ENCODE measurements at places on chromosomes 3 and 15.

DNA sequence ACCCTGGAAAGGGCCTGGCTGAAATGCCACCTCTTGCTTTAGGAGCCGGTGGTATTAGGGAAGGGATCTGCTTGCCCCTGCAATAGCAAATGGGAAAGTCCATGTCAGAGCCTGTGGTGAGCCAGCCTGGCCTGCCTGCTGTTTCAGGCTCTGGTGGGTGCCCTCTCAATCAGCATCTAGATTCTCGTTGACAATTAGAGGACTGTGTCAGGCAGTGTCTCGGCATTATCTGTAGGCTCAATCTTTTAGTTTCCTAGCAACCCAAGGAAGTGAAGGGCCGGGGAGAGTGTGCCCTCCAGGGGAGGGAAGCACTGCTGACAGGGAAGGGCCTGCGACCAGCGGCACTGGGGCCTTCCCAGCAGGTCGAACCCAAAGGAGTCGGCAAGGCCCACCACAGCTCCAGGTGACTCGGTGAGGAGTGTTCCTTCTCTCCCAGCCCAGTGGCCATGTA, 42.1 kb downstream of the TLE3 start:
- no peak for DNase-seq

DNA sequence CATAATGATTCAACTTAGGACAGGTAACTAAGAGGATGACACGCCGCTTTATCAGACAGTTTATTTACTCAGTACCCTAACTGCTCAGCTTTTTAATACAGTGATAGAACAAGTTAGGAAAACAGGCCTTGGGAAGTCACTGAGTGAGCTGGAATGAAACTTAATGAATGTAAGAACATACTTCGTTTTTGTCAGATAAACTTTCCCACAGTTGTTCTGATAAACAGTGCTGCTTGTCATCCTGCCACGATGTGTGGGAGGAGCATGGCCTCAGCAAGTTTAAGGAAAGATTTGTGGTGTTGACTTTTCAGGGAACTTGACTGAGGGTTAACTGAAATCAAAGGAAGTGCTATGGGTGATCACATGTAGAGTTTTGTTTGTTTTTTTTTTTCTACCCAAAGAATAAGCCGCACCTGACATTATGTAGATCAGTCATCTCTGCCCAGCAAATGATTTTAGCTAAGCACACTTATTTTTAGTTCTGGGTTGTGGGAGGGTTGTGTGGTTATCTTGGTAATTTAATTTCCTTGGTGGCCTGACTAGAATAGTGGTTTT, 5.6 kb upstream of the P2RY14 start:
- no peak for DNase-seq

DNA sequence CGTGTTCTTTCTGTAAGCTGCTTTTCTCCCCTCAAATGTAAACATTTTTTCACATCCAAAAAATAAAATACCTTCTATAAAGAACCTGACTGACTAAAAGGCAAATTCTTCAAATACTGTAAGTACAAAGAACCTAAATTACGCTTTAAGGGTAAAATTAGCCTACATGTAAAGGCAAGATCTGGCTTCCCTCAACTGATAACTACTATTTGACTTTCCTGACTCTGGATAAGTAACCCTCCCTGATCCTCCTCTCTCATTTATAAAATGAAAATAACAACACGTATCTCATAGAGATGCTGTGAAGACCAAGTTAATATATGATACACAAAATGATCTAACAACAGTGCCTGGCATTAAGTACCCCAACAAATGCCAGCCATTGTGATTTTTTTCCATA, 12.2 kb downstream of the ADAM10 start:
- no peak for DNase-seq

GRCh38 chr3:61448378-61448777, 113.0 kb upstream of the PTPRG start:
- no peak for DNase-seq

- no peak for DNase-seq
Observed at GRCh38 chr15:89646416-89647141, 8.7 kb downstream of the KIF7 start.

- DNase-seq, result no peak
Observed at GRCh38 chr3:157086060-157086750, 73.7 kb downstream of the CCNL1 start.

GRCh38 chr3:188331166-188331565, 177.2 kb downstream of the LPP start:
- DNase-seq, result no peak

- DNase-seq, result no peak
Observed at GRCh38 chr3:141965471-141965870, 89.0 kb downstream of the ATP1B3 start.

DNA sequence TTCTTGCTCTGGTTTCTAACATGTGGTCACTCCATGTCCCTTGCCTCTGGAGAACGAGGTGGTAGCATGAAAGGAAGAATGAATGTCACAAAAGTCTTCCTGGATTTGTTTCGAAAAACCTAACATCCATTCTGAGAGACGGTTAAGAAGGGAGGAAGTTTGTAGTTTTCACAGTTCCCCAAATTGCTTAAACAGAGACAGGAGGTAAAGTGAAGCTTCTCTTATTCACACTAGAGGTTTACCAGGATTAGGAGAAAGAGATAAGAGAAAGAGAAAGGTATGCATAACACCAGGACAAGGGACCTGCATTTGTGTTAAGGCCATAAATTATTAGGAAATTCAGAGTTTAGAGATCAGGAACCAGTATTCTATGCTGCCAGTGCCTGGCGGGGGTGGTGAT, 228.1 kb downstream of the CPNE4 start:
- DNase-seq, result no peak

Data from AG04449 (cell line).